ENCODE measurements at places on chromosomes 6 and 20.

DNA sequence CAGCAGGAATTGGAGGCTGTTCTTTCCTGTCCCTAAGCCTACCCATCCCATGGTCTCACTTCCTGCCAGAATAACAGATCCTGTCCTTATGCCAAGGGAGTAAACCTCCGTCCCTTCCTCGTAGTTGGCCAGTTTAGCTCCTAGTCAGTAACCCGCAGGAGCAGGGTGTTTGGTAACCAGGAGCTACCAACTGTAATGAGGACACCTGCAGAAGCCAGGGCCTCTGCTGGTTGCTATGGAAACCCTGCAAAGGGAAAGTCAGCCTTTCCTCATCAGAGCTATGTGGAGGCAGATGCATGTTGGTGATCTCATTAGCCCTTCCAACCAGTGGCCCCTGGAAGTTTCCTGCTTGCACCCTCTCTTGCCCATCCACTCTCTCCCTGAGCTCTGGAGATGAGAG is 368.2 kb upstream of the SULF2 start:
- no peak for DNase-seq

DNA sequence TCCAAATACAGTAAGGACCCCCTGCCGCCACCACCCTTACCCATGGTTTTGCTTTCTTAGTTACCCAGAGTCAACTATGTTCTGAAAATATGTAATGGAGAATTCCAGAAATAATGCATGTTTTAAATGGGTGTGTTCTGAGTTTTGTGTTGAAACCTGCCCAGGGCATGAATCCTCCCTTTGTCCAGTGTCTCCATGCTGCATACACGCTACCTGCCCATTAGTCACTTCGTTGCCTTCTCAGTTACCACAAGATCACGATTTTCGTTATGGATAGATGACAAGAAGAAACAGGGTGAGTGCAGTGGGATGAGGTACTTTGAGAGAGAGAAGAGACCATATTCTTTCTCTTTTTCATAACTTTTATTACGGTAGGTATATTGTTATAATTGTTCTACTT is 10.6 kb downstream of the FARS2 start:
- DNase-seq: no peak

DNA sequence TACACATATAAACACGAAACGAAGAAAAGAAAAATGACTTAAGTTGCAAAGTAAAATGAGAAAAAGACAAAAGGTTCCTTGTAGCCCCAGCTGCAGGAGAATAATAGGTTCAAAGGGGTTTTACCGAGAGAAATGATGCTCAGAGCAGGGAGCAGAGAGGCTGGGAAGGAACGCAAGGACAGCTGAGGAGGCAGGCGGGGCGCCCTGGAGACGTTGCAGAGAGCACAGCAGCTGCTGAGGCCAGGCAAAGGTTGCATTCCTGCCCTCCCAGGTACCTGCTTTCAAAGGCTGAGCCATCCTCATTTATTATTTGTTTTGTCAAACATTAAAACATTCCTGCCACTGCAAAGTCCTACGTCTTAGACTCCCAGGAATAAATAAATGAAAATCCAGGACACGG is 16.2 kb upstream of the VAPB start:
- no peak for DNase-seq

GRCh38 chr6:15550546-15551123 is 112.2 kb downstream of the DTNBP1 start:
- DNase-seq: no peak

DNA sequence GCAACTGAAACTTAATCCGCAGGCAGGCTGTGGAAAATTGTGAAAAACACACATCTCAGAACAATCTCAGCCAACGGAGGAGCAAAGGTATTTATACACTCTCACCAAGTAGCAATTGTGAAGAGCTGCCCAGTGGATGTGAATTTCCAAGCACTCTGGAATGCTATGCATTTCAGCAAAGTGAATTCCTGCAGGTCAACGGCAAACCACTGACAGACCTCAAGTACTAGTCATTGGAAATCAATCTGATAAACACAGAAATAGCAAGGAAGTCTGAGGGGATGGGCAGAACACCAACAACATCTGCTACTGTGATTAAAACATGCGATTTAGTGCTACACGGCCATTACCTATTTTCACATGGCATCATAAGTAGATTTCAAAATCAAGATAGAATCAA is 429.1 kb downstream of the HTR1B start:
- no peak for DNase-seq

GRCh38 chr20:34083137-34083536 is 28.9 kb downstream of the EIF2S2 start:
- peak; percentile 38 for DNase-seq

- no peak for DNase-seq
These were observed at the start of gene FLRT3 for GRCh38 chr20:14337400-14338171. Gene FLRT3 (minus strand): TSS chr20:14337612. CDS start chr20:14327506, 10,106 bp downstream.

DNA sequence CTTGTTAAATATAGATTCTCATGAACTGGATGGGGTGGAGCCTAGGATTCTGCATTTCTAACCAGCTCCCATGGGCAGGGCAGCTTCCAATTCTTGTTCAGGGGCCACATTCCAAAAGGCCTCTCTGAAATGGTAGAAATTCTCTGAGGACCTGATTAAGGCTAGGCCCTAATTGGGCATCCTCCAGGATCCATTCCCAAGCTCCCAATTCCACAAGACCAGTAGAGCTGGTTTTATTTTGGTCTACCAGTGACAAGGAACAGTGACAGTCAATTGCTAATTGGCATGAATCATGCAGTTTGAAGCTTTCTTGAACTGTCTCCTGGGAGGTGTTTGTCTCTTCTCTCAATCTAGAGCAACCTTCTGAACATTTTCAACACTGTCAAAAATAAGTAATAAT is 3.0 kb downstream of the THBD start:
- DNase-seq: no peak

GRCh38 chr6:85047818-85048217 is 283.4 kb upstream of the TBX18 start:
- no peak for DNase-seq

GRCh38 chr6:113146878-113147277 is 710.3 kb upstream of the MARCKS start:
- no peak for DNase-seq

DNA sequence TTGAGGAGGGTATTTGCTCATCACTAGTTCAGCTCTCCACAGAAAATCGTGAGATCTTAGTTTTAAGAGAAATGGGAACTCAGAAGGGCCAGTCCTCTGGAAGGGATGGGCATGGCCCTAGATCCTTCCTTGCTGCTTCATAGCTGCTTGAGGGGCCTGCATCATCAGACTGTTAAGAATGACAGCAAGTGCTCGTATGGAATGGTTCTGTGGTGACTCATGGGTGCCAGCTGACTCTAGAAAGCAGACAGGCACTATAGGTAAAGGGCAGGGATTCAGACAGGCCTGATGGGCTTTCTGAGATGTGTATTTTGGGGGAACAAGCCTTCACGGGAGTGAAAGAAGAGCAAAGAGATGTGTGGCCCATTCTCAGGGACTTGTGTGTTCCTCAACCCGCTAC is 90.8 kb downstream of the MYLK4 start:
- DNase-seq: no peak

- DNase-seq: no peak
These were observed 33.9 kb downstream of the SLC17A4 start for GRCh38 chr6:25788305-25788922.

- no peak for DNase-seq
These were observed 138.5 kb upstream of the PMEPA1 start for GRCh38 chr20:57848282-57848681.

GRCh38 chr6:84055647-84056046 is 22.1 kb downstream of the MRAP2 start:
- DNase-seq: no peak

DNA sequence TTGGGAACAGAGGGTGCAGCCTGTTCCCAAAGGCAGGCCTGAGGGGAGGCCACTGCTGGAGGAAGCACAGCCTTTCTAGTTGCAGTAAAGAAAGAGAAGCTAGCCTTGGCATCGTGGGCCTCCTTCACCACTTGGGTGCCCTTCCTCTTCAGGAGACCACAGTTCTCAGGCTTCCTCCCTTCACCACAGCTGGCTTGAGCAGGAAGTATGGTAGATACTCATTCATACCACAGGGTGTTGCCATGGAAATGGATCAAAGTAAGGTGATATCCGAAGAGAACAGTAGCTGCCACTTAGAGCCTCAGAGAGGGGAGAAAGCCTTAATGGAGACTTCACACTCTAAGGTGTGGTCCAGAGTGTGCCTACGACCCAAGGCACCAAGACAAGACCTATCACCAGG is 120.4 kb upstream of the RIPOR2 start:
- DNase-seq: no peak

DNA sequence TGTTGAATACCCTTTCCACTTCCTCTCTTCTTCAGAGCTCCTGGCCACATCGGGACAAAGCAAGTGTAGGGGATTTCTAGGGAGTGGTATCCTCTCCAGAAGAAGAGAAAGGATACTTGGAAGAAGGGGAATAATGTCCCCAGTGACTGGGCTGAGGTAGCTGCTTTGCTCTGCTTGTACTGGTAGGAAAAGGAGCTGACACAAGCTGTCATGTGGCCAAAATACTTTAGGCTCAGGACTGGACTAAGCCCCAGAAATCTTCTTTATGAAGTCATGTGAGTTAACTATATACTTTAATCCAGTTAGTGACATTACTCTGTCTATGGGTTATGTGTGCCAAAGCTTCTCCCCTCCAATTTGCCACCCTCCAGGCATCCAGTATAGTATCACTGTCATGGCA is 40.5 kb downstream of the AKIRIN2 start:
- no peak for DNase-seq

GRCh38 chr20:1493536-1493935 is 2.3 kb upstream of the SIRPB2 start:
- no peak for DNase-seq

- DNase-seq: no peak
These were observed 825 bp downstream of the RIMS1 start for GRCh38 chr6:71887006-71887743.

- DNase-seq: no peak
These were observed 21.6 kb downstream of the TCF15 start for GRCh38 chr20:588476-588875.

DNA sequence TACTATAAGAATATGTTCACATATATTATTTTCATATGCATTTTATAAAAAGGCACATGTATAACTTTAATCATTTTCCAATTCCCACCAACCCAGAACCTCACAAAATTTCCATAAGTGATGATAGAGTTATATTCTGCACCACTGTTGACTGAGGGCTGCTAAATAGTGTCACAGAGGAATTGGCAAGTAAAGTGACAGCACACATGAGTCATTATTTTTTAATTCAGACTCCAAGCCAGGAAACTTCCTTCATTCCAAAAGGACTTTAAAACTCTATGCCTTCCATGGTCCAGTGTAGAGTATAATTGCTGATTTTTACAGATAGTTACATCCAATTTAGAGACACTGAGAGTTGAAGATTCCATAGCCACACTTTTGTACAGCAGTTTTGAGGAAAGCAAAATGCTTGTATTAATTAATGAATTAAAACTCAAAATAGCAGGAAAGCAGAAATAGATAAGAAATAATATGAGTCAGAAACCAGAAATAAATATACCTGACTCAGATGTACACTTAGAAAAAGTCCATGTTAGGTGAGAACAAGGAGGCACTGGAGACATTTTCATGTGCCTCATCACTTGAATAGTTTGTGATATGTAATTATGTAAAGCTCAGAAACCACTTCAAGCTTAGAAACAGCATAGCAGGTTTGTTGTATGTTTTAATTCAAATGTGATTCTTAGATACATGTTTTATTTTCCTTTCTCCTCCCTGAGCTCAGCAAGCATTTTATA is 425.2 kb upstream of the OPRM1 start:
- DNase-seq: no peak

DNA sequence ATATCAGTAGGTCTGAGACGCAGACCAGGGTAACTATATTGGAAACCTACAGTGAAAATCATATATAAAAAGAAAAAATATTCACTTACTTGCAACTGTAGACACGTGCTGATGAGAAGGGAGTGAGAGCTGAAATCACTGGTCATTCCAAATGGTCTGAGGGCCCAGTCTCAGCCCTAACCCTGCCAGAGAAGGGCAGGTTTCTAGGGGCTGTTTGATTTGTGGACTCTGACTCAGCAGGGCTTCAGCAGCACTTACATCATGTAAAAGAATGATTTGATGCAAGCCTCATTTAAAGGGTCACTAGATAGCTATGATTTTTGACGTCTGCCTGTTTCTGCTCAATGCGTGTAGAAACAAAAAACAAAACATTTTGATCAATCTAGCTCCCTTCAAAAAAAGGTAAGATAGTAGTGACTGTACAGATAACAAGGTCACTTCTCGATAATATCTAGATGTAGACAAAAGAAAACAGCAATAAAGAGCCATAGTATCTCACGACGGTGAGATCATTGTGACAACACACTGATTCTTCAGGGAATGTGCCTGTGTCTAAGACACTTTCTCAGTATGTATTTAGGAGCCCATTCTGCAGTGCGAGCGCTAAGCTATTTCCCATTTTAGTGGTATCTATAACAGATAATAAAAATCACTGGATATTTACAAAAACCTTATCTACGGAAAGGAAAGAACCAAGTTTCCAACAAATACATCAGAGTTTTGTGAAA is 307.2 kb downstream of the HIVEP2 start:
- no peak for DNase-seq

DNA sequence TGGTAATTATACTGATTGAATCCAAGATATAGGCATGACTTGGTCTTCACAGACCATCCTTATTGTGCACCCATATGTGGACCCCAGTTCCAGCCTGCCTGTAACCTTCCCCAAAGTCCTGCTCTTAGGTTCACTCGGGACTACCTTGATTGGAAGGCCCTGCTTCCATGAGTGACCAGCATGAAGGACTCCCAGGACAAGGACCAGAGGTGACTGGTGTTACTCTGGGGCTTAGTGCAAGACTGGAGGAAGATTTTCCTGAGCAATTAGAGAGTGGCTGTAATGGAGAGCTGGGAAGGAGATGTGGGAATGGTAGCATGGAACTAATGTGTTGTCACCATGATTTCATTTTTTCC is 15.1 kb downstream of the BRD2 start:
- DNase-seq: no peak

DNA sequence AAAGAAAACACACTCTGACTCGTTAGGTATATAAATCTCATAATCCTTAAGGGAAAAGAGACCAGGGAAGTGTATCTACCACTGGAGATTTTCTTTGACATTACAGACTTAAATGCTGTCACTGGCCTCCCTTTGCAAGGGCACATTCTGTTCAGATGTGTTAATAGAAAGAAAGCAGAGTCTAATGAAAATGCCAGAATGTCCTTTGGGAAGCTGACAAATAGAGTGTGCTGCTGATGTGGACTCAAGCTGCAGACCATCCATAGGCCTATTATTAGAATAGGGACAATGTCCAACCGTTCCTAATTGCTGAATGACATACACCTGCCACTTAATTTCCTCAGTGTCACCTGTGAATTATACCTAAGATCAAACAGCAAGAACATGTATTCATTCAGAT is 41.2 kb downstream of the SLC35D3 start:
- no peak for DNase-seq

DNA sequence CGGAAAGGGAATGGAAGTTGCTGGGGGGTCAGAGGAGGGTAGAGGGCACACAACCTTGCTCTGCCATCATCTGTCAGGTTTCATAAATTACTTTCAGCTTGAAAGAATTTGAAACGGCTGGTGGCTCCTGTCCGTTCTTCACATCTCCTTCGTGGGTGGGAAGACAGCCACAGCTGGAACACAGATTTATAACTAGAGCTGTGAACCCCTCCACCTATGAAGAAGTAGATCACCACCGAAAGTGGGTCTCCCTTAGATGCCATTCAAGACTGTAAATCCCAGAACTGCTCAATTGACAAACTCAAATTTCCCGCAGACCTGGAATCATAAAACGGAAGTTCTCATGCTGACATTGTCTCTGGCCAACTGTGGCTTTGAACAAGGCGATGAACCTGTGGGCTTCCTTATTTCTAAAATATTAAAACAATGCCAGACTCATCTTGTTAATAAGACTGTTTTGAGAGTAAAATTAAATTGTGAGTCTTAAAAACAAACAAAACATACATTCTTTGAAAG is 65.3 kb downstream of the BTBD3 start:
- no peak for DNase-seq

- DNase-seq: no peak
These were observed 202.6 kb upstream of the MYLIP start for GRCh38 chr6:15926256-15926655.

Data from GOT3 (cell line).